Panc1 (cell line): ENCODE measurements at places on chromosomes 12 and 14. TPM values are rescaled to one million over a fixed set of nuclear protein-coding genes. Genes with fewer than 3 reads are reported as not detected.

SLC25A21 gene
- total RNA-seq: 2.1 TPM

ERP27 gene
- not detected for total RNA-seq

MOAP1 gene
- 6.9 TPM for total RNA-seq

GRCh38 chr12:58920961-58921861, 907 bp upstream of the LRIG3 start:
- H3K27me3 ChIP-seq: no peaks in the 10 kb centered on the region; the same call in 1 of the 2 replicates
- H3K27ac ChIP-seq: peak overlapping the region; percentile 77
- peak overlapping the region; percentile 82 for H3K4me3 ChIP-seq
- no peaks in the 10 kb centered on the region for H3K36me3 ChIP-seq
- peaks cover 22% of the 10 kb centered on the region for H3K4me1 ChIP-seq

DNA sequence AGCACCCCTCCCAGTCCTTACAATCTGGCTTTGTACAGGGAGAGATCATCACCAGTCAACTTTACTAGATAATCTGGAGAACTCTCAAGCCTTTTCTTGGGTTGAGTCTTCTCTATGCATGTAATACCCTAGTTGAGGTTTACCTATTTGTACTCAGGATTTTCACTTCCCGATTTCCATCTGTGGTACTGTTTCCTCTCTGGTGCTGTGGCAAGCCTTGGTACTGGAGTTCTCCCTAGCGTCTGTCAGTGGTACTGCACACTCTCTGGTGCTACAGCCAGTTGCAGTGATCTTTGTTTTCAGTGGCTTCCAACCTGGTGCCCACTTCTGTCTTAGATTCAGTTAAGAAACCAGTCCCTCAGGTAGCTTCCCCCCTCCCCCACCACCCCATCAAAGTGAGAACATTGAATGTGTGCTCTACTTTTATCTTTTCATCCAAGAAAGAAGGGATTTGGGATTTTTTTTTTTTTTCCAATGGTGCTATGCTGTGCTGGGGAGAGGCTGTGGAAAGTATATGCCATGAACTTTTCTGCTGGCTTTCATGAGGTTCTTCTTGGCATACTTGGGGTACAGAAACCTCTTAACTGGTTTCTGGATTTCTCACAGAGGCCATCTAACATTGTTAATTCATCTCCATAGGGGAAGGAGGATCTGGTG, 69.4 kb upstream of the EVL start:
- H3K4me1 ChIP-seq: no peaks in the 10 kb centered on the region
- H3K4me3 ChIP-seq: no peak overlapping the region
- no peak overlapping the region for H3K27ac ChIP-seq
- H3K36me3 ChIP-seq: no peaks in the 10 kb centered on the region

DNA sequence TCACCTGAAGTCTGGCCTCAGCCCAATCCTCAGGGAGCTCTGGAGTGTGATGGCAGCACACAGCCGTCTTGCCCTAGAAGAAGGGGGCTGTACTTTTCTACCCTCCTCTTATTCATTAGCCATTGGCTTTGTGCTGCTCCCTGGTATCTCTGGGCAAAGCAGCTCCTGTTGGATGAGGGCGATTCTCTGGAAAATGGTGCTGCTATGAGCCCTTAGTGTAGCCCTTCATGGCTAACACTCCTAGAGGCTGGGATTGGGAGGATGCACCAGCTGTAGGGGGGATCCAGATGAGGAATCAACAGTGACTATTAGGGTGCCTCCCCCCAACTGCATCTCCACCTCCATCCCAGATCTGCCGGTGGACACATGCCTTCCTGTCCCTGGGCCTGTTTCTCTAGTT, 32.6 kb downstream of the RPH3A start:
- no peaks in the 10 kb centered on the region for H3K4me1 ChIP-seq
- H3K27ac ChIP-seq: no peak overlapping the region
- H3K36me3 ChIP-seq: no peaks in the 10 kb centered on the region
- H3K27me3 ChIP-seq: no peaks in the 10 kb centered on the region
- no peak for DNase-seq
- H3K4me3 ChIP-seq: no peak overlapping the region

DNA sequence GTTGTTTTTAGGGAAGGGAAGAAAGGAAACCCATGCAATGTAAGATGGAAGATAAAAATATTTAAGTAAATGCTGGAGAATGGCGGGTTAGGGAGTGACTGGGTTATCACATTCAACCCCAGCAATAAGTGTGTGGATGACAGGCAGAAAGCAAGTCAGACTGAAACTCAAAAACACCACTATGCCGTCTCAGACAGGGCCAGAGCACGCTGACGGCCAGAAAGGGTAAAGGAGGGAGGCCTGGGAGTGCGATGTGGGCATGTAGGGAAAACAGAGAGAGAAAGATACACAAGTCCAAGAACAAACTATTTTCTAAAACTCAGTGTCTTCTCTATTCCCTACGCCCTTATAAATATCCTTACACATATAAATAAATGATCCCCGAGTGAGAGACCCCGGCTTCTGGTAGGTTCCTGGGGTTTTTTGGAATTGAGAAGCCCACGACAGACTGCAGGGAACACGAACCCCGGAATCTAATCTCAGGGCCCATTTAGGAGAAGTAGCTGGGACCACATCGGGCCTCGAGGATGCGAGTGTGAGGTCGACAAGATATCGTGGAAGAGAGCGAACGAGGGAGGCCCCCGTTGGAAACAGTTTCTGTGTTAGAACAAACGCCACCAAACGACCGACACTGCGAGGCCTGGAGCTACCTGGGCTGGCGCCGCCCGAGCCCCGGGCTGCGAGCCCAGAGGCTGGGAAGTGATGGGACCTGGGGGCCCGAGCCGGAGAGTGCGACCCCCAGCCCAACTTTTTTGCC, 735 bp upstream of the OTX2 start:
- no peak overlapping the region for H3K4me3 ChIP-seq
- H3K36me3 ChIP-seq: no peaks in the 10 kb centered on the region
- no peak overlapping the region for H3K27ac ChIP-seq
- H3K27me3 ChIP-seq: peaks cover 21% of the 10 kb centered on the region
- no peak for DNase-seq

GRCh38 chr14:35534873-35535482, 1.0 kb downstream of the INSM2 start:
- H3K4me3 ChIP-seq: no peak overlapping the region
- no peak for DNase-seq
- H3K27ac ChIP-seq: no peak overlapping the region
- peaks cover 18% of the 10 kb centered on the region for H3K27me3 ChIP-seq
- H3K36me3 ChIP-seq: no peaks in the 10 kb centered on the region

DNA sequence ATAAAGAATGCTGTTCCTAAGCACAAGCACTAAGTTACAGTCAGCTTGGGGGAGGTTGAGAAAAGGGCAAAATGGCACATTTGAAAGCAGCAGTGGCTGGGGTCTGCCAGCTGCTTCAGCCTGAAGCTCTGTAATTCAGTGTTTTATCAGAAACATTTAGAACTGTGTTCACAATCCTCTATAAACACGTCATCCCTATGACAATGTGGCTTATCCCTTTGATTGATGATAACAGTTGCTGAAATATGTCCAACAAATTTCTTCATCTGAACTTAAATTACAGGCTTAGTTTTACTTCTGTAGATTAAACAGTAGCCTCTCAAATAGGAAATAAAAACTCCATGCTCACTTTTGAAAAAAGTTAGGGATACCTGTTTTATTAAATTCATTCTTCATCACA, 108.8 kb downstream of the VEZT start:
- peaks cover 8% of the 10 kb centered on the region; the same call in 1 of the 2 replicates for H3K4me1 ChIP-seq
- no peak overlapping the region for H3K27ac ChIP-seq
- no peaks in the 10 kb centered on the region for H3K36me3 ChIP-seq
- H3K4me3 ChIP-seq: no peak overlapping the region
- DNase-seq: no peak
